ENCODE measurements at places on chromosomes 4 and X.

DNA sequence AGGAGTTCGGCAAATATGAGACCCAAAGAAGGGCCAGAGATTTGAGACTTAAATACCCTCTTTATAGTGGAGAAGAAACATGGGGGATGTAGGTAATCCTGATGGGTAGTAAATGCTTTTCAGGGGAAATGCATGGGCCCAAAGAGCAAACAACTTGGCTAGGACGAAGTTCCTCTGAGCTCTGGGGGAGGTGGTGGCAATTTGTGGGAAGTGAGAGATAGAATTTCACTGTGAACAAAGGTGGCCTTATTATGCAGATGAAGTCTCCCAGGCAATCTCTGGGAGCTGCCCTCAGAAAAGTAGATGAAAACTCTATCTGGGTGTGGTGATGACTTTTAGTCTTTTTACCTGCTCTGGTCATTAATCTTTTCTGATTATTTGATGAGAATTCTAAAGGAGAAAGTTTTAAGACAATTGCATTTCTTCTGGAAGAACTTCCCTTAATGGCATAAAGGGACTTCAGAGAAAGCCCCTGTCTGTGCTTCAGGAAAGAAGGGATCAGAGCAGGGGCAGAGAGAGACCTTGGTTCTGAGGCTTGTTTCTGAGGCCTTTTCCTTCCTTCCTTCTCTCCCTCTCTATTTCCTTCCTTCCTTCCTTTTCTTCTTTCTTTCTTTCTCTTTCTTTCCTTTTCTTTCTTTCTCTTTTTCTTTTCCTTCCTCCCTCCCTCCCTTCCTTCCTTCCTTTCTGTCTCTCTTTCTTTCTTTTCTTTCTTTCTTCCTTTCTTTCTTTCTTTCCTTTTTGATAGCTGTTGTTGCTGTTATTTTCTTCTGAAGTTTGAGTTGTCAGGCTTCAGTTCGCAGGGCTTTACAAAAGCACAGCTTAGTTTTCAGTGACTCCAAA lies 37.5 kb upstream of the MAOA start:
- no peak for DNase-seq

DNA sequence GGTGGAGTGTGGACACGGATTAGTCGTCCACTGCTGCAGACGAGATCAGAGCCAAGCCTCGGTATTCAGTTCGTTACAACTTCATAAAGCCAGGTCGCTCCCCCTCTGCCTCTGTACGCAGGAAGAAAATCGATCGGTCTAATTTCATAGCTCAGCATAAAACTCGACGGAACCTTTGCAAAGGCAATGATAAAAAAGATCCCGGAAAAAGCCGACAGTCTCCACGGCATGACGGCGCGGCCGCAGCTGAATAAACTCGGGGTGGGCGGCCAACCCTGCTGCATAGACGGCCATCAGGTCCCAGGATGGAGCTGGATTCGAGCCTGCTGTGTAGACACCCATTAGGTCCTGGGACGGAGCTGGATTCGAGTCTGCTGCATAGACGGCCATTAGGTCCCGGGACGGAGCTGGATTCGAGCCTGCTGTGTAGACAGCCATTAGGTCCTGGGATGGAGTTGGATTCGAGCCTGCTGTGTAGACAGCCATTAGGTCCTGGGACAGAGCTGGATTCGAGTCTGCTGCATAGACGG lies 113.8 kb upstream of the PPP2R3B start:
- DNase-seq: no peak

DNA sequence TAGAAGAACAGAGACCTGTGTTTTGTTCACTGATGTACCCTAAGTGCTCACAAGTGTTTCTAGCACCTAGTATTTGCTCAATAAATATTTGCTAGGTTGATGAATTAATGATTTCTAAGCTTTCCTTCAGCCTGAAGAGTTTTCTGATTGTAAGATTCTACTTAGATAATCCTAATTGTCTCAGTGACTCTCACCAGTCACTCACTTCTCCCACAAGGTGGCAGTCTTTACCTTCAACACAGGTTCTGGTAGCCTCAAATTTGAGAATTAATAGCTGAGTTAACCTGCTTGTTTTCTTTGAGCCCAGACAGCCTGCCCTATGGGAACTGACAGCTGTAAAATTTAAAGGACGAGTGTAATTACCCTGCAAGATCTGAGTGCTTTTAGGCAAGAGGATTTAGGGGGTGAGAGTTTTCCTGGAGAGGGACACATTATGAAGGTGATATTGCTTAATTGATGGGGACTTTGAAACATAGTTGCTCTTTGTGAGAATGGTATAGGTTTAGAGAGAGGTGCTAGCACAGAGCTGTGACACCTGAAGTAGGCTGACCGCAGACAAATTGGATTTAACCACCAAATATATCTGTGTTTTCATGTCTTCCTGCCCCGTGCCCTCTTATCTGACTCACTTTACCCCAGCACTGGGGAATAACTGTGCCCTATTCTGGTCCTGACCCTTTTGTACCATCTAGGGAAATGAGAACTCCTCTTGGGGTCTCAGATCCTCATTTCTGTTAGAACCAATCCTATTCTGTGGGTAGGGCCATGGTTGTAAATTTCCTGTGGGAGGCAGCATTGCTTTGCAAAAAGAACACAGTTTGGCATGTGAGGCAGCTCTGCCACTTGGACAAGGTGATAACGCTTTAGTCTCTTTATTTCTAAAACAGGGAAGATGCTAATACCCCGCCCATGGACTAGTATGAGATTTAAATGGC lies 27.7 kb downstream of the CD38 start:
- DNase-seq: peak; percentile 57

GRCh38 chr4:38957261-38957815 lies 74.9 kb downstream of the TMEM156 start:
- DNase-seq: no peak

DNA sequence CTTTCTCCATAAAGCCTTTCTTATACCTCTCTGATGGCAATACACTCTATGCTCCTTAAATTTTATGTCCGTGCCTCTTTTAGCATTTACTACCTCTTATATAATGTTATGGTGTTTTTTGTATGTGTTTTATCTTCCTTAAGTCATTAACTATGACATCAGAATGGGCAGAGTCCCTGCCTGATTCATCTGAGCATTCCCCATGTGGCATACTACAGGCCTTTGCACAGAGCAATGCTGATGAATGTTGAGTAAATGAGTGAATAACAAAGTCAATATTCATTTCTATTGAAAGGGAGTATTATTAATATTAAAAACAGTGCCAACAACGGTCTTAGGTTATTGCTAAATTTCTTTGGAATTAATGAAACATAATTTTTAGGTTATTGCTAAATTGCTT lies 18.8 kb upstream of the RPS6KA3 start:
- no peak for DNase-seq

DNA sequence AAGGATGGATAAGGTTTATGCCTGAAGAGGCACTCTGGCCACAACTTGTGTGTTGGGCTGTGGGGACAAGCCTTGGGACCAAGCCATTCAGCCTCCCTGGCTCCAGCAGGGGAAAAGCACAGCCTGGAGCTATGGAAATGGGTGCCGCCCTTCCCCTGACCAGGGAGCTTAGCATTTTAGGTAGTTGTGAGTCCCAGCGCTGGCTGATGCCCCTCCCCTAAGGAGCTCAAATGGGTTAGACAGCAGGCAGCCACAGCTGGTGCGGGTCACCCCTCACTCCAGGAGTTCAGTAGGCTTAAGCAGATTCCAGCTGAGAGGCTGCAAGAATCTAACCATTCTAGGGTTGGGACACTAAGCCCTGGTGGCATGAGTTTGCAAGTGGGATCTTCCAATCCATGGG lies 172.9 kb downstream of the KCNIP4 start:
- no peak for DNase-seq

DNA sequence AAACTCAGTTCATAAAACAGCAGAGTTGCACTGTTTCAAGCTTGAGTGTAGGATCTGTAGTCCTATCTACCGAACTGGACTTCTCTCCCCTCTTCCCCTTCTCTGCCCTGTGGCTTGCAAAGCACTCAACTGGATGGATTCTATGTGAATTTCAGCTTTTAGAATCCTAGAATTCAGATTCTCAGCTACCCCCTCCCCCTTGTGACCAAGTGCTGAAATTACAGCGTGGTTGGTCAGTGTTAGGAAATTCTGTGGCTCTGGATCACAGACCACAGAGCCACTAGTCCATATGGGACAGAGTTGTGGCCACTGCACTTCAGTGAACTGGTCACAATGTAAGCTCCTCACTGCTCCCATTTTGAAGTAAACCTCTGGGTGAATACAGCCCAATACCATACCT lies 64.6 kb upstream of the TRPC5 start:
- no peak for DNase-seq

- no peak for DNase-seq
Measured at GRCh38 chr4:113587640-113588275, 173.8 kb downstream of the CAMK2D start.

- DNase-seq: no peak
Measured at GRCh38 chr4:2409381-2409783, 9.1 kb downstream of the ZFYVE28 start.

DNA sequence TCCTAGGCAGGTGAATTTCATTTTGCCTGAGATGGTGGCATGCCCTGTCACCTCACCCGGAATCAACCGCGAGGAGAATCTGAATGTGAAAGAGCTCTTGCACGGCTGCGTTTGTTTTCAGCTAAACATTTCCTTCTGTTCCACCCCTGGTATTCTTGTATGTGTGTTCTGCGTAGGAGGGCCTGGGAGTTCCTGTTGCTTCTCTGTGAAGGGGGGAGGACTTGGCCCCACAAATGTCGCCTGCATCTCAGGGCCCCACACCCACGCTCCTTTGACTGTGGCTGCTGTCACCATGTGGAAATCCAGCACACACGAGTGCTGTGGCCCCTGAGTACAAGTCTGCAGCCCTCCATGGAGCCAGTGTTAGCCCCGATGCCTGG lies 45.8 kb upstream of the CLCN4 start:
- no peak for DNase-seq

DNA sequence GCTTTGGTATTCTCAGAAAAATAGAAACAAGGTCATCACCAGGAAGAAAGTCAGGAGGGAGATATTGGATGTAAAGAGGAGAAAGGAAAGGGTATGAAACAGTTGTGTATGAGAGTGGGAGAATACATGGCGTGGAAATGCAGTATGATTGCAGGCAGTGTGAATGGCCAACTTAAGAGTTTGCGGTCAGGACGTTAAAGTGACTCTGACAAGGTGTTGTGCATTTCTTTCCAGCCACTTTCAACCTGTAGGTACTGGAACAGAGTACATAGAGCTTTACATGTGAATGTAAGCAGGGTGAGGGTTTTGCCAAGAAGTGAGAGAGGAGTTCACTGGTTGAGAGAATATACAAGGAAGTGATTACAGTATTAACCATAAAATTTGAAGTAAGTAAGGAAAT lies 15.7 kb downstream of the ATP10D start:
- DNase-seq: no peak

DNA sequence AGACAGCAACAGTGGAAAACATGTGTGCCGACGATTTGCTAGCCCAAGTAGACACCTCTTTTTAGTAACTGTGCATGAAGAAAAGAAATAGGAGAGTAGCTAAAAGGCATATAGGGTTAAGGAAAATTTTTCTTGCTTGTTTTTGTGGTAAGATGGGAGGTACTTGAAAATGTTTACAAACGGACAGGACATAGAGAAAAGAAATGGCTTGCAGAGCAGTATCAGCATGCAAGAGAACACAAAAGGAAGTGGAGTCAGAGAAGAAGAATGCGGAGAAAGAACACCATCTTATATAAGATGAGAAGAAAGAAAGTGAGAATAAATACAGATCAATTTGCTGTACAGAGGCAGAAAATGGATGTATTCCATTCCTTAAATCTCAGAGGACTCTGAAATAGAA lies 263.7 kb upstream of the ETNPPL start:
- DNase-seq: peak; percentile 14

Data from EL (cell line).